Activated CD4-positive, CD25-positive, alpha-beta regulatory T cell (primary cell): ENCODE measurements at places on chromosomes 6 and 20.
A peak's percentile ranks its signal among the peaks of the same experiment; 100 is the strongest.

DNA sequence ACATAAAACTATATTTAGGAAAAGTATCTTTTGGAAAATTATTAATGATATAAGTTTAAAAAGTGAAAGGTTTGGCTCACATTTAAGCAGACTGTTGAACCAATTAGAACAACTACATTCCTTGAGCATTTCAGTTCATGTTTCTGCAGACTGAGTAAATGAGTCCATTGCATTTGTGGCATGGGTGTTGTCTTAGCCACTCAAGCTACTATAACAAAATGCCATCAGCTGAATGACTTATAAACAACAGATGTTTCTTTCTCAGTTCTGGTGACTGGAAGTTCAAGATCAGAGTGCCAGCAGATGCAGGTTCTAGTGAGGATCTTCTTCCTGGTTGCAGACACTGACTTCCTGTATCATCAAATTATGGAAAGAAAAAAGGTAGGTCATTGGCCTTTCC, 67.1 kb upstream of the SLC2A12 start:
- DNase-seq, result no peak

GRCh38 chr20:37690626-37691369, 3.0 kb upstream of the CTNNBL1 start:
- DNase-seq, result no peak

- DNase-seq, result no peak
Observed at GRCh38 chr6:10381133-10381829, 33.6 kb downstream of the TFAP2A start.

- no peak for DNase-seq
Observed at GRCh38 chr20:16462711-16463110, 110.5 kb downstream of the KIF16B start.

- DNase-seq, result no peak
Observed at GRCh38 chr6:143400258-143401067, 50.0 kb downstream of the ADAT2 start.

- no peak for DNase-seq
Observed at GRCh38 chr6:31799781-31800180, 4.2 kb upstream of the VARS1 start.

DNA sequence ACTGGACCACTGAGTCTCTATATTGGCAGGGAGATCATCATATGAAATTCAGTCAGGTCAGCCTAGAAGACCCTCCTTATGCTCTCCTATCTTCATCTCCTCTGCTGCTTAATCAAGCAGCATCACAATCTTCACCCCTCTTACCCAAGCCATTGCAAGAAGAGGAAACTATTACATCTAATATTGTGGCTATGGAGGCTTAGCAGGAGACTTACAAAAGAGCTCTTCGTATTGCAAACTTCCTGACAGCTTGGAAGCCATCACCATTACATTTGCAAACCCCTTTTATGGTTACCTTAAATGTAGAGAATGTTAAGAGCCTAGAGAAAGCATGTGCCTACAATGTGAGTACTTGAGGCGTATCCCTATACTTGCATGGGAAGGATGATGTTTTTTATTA, 87.2 kb upstream of the STXBP5 start:
- DNase-seq, result no peak

- DNase-seq, result no peak
Observed at GRCh38 chr6:6699741-6700367, 111.3 kb downstream of the LY86 start.

DNA sequence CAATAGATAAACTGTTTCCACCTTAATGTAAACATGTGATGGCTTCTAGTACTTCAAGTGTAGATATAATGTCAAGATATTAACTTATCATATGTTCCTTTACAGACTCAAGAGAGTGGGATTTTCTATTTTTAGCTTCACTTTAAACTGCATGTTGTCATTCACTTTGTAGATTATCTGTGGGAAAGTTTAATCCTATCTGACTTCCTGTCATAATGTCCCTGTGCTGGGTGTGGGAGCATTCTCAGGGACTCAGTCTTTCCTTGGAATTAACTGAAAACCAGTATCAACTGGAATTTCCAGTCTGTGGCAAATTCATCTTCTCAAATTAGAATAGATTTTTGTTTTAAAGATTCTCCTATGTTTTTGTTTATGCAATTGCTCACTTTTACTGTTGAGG, 226.1 kb upstream of the FERMT1 start:
- DNase-seq, result no peak

GRCh38 chr6:107272246-107272645, 156.9 kb upstream of the BEND3 start:
- no peak for DNase-seq

GRCh38 chr20:2872459-2873009, 747 bp upstream of the PTPRA start:
- peak; percentile 64 for DNase-seq

DNA sequence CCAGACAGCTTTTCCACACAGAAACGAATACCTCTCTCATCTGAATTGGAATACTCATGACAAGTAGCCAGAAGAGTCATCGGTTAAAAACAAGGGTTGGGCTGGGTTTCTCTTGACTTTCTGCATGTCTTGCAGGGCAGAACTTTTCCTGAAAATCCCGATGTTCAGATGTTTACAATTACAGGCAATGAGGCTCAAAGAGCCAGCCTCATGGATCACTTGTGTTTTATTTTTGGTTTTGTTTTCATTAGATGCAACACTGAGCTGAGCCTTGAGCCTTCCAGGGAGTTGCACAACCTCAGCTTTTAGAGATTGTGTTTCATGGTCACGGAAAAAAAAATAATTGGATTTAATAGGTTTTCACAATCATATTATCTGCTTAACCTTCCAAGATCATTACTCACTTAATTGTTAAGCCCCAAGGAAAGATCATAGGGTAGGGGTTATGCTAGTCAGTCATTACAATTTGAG, 288.1 kb upstream of the PRDM1 start:
- no peak for DNase-seq

- no peak for DNase-seq
Observed at GRCh38 chr20:22348010-22348409, 236.4 kb downstream of the FOXA2 start.

- DNase-seq, result no peak
Observed at GRCh38 chr6:141152951-141153350, 979.8 kb upstream of the GJE1 start.

GRCh38 chr6:167756597-167756996, 70.1 kb upstream of the AFDN start:
- DNase-seq, result no peak

- DNase-seq, result no peak
Observed at GRCh38 chr20:17854307-17854903, 114.2 kb downstream of the SNX5 start.
